Transverse colon (tissue), 4 donors: ENCODE measurements at places on chromosomes 6 and 20. TPM values are rescaled to one million over a fixed set of nuclear protein-coding genes. Genes with fewer than 3 reads are reported as not detected.

SCRT2 gene
- not detected for total RNA-seq

TREML2 gene
- not detected for total RNA-seq

FOXP4 gene
- total RNA-seq, result 13.8 TPM

SLC17A4 gene
- total RNA-seq, result 54.8 TPM

NKX2-2 gene
- total RNA-seq, result 0.82 TPM

GRCh38 chr6:152879681-152880080, 103.2 kb downstream of the FBXO5 start:
- no peak for DNase-seq

GRCh38 chr20:2244993-2245392, 50.8 kb upstream of the TGM3 start:
- no peak for DNase-seq

GRCh38 chr6:125377621-125378020, 75.9 kb upstream of the HDDC2 start:
- no peak for DNase-seq

GRCh38 chr20:41276317-41276751, 41.2 kb downstream of the ZHX3 start:
- DNase-seq, result no peak

- DNase-seq, result no peak
Observed at GRCh38 chr20:58854638-58855471, 2.3 kb downstream of the GNAS start.

- DNase-seq, result no peak
Observed at GRCh38 chr20:25864326-25864962, 167.8 kb upstream of the ZNF337 start.

DNA sequence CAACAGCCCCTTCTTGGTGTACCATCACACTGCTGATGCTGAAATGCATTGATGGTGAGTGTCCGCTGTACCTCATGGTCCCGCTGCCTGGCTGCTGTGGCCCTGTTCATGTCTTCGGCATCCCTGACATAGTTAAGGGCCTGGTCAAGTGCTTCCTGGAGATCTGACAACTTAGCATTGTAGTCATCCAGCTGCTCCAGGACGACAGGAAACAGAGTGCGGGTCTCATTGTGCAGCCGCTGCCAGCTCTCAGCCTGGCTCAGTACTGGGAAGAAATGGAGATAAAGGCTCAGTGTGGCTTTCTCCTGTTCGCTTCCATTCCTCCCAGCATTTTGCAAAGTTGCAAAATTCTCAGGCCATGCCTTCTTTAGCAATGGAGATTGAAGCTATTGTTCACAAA, 81.8 kb downstream of the LAMA4 start:
- no peak for DNase-seq

DNA sequence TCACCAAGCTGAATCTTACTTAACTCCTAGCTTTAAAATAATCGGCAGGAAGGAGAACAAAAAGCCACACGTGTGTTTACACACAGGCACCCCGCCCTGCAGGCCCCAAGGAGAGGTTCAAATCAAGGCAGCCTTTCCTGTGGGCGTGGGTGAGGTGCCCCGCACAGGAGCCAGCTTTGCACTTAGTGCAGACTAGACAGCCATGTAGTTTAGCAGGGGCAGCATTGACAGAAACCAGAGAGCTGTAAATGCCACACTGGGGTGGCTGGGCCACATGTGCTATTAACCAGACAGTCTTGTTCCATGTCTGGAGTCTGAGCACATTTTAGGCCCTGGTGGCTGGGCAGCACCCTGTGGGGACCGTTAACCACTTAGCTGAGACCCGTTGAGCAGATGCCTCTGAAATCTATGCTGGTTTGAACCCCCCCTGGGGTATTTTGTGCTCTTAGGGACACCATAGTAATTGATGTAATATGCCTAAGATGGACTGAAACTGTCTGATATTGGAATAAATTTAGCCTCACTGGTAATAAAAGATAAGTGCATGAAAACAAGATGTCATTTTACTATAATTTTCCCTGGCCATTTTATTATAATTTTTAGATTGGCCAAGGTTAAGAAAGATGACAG, 106.4 kb upstream of the KCNG1 start:
- DNase-seq, result peak; percentile 72

GRCh38 chr6:15366879-15367278, 121.0 kb downstream of the JARID2 start:
- DNase-seq, result no peak

- DNase-seq, result no peak
Observed at GRCh38 chr20:44614525-44614924, 32.1 kb downstream of the PKIG start.

DNA sequence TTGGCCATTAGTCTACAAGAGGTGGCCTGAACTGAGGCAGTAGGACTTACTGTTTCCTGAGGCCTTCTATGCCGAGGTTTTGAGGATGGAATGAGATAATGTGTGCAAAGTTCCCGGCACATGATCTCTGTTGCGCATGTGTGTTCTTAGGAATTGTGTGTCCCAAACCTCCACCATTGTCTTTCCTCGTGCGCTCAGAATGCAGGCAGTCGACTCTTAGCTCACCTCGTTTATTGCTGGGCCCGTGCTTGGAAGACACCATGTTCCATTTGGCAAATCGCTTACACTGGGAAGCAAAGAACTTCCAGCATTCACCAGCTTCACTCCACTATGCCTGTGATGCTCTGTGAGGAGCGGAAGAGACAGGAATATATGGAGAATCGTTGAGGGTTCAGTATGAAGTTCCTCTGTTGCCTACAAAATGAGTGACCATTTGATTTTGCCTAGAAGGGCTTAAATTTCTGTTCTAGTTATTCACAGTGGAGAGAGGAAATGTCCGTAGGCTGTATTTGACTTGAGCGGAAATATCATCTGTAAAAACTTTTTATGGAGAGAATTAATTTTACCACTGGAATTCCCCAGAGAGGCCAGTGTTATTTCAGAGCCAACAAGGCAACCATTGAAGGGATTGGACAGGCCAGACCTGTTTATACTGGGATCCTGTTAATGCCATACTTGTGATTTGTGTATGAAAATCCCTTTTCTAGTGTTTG, 75.7 kb upstream of the CLDN20 start:
- DNase-seq, result no peak
